ENCODE measurements at places on chromosomes 1 and 21.

- no peak for DNase-seq
Observed at GRCh38 chr1:60279798-60280197, 206.2 kb upstream of the C1orf87 start.

- no peak for DNase-seq
Observed at GRCh38 chr1:202616355-202616915, 93.8 kb downstream of the SYT2 start.

DNA sequence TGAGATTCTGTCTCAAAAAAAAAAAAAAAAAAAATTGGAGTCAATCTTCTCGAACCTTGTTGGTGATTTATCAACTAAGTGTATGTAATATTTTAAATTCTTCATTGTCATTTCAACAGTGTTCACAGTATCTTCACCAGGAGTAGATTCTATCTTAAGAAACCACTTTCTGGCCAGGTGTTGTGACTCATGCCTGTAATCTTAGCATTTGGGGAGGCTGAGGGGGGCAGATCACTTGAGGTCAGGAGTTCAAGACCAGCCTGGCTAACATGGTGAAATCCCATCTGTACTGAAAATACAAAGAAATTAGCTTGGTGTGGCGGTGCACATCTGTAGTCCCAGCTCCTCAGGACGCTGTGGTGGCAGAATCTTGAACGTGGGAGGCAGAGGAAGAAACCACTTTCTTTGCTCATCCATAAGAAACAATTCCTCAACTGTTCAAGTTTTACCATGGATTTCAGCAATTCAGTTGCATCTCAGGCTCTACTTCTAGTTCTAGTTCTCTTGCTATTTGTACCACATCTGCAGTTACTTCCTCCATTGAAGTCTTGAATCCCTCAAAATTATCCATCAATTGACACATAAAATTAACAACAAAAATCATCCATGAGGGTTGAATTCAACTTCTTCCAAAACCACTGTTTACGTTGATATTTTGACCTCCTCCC lies 30.4 kb upstream of the EYA3 start:
- DNase-seq: no peak

GRCh38 chr1:231679109-231679508 lies 52.5 kb downstream of the DISC1 start:
- DNase-seq: no peak

- DNase-seq: no peak
Observed at GRCh38 chr1:76625886-76626678, 241.2 kb upstream of the ST6GALNAC5 start.

GRCh38 chr1:9346566-9346965 lies 53.9 kb downstream of the SPSB1 start:
- no peak for DNase-seq

- DNase-seq: peak; percentile 13
Observed at GRCh38 chr1:223153177-223154119, 10.4 kb upstream of the TLR5 start.

GRCh38 chr1:236893626-236894545 lies 98.8 kb downstream of the MTR start:
- DNase-seq: no peak

DNA sequence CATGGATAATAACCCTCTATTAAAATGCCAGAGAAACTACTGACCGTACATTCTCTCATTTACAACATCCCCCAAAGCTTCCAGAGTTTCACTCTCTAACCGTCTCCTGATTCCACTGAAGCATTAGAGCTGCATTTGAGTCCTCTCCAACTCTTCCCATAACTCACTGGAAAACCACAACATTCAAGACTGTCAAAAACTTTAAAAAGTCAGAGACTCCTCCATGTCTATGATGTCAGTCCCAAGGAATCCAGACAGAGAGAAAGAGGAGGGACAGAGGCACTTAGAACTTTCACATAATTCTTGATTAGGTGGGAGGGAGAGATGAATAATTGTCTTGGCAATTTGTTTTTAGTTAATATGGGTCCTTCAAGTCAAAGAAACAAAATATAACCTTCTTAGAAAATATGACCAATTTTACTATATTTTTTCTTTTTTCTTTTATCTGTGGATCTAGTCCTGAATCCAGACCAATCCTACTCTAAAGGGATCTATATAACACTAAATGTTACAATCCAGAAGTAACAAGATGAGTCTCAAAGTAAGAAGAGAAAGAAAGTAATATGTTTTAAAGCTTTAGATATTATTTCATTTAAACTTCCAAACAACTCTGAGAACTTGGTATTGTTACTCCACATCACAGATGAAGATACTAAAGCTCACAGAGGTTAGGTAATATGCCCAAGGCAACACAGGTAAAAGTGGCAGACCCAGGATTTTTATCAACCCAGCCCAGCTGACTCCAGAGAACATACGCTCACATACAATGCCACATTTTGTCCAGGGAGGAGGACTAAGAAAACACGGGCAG lies 23.8 kb downstream of the OTUD7B start:
- DNase-seq: no peak

DNA sequence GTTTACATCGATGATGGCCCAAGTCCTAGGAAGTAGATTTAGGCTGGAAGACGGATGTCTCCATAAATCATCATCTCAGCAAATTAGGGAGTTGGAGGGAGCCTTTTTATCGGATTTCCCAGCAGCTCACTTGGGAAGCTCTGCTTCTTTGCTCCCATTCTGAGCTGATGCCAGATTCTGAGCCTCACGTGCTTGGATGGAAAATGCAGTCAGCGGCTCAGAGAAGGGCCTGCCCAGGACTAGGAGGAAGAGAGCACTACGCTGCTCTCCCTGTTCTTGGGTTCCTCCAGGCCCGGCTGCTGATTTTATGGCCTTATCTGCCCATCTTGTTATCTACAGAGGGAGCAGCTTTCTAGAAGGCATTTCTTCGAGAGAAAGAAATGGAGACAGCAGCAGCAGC lies 42.0 kb downstream of the UBIAD1 start:
- no peak for DNase-seq

DNA sequence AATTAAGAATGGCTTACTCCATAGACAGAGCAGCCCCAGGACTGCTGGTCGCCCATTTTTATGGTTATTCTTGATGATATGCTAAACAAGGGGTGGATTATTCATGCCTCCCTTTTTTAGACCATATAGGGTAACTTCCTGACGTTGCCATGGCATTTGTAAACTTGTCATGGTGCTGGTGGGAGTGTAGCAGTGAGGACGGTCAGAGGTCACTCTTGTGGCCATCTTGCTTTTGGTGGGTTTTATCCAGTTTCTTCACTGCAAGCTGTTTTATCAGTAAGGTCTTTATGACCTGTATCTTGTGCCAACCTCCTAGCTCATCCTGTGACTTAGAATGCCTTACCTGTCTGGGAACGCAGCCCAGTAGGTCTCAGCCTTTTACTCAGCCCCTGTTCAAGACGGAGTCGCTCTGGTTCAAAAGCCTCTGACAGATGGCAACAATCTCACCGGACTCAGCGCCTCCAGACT lies 5.2 kb upstream of the AGPAT3 start:
- no peak for DNase-seq

GRCh38 chr1:70685300-70686286 lies 274.5 kb downstream of the CTH start:
- DNase-seq: peak; percentile 79

DNA sequence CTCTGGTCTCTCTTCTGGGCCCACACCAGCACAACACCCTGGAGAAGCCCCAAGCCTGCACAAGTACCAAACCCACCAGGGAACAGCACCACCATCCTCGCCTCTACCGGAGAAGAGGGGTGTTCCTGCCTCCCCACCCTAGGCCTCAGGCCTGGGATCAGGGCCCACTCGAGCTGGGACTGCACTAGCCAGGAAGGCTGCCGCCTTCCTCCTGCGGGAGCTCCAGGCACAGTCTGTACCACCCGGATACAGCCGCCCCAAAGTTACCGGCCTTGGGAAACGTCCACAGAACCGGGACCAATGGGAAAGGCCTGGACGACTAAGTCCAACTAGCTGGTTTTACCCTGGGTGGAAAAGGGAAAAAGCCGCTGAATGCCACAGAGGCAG lies 3.4 kb downstream of the TAL1 start:
- no peak for DNase-seq

DNA sequence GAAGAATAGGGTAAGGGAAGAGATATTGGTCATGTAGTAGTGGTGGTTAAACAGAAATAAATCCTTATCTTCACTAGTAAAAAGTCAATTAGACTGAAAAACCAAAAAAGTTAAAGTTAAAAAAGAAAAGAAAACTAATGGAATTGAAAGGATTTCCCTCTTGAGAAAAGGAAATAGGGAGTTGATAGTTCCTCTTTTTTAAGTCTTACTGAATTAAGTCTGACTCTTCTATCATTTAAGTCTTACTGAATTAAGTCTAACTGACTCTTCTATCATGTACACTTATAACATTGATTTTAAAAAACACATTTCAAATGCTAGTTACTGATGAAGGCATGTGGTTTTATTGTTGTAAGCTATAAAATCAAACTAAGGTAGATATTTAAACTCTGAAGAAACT lies 49.5 kb upstream of the TENT5C start:
- DNase-seq: no peak

GRCh38 chr1:12296623-12297022 lies 66.8 kb downstream of the VPS13D start:
- no peak for DNase-seq

- no peak for DNase-seq
Observed at GRCh38 chr1:203676455-203676854, 49.8 kb downstream of the ATP2B4 start.

DNA sequence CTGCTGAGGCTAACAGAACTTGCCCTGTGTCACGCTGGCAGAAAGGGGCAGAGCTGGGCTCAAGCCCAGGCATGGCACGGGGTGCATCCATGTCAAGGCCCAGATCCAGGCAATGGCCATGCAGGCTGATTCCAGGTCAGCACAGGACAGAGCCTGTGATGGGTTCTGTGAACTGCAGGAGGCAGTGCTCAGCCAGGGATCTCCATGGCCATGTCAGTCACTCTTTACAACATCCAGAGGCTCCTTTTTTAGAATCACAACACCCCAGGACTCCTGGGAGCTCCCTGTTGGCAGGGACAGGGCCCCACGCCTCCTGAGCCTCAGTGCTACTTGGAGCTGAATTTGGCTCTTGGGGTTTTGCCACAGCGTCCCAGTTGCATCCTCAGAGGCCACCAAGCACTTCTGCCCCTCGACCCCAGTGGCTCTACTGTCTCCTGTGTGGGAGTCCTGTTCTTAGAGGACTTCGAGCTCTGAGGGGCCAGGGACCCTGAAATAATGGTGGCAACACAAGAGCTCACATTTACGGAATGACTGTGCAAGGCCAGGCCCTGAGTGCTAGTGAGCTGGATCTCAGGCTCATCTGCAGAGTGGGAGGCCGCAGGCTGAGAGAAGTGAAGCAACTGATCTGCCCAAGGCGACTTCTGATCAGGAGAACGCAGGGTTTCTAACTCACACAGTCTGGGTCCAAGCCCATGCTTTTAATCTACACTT lies 211.5 kb downstream of the TRABD2B start:
- no peak for DNase-seq

DNA sequence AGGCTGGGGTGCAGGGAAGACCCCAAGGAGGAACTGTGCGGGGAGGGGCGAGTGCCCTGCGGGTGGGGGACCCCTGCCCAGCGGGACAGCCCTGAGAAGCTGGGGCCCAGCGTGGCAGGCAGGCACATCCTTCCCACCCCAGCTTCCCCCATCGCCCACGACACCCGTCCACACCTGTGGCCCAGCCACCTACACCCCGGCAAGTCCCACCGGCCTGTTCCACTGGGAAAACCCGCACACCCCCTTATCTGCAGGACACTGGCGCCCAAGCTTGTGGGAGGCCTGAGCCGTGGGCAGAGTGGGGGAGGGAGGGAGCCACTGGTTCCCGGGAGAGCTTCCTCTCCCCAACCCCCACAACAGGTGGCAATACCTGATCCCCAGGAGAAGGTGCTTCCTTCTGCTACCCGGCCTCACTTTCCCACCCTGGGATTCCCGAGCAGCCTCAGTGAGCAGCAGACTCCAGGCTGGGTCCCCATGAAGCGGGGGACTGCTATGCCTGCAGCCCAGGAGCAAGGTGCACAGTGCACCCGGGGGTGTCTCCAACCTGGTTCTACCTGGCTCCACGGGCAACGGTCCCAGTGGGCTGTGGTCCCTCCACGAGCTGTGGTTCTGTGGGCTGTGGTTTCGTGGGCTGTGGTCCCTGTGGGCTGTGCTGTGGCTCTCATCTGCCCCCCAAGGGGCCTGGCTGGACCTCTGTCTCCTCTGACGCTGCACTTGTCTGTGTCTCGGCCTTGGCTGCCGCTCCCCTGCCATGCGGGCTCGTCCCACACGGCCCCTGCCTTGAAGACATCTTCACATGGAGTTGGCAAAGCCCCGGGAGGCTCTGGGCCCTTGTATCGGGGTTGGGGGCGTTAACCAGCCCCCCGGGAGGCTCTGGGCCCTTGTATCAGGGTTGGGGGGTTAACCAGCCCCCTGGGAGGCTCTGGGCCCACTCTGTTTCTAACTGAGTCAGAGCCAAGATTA lies 37.8 kb upstream of the POFUT2 start:
- DNase-seq: no peak

DNA sequence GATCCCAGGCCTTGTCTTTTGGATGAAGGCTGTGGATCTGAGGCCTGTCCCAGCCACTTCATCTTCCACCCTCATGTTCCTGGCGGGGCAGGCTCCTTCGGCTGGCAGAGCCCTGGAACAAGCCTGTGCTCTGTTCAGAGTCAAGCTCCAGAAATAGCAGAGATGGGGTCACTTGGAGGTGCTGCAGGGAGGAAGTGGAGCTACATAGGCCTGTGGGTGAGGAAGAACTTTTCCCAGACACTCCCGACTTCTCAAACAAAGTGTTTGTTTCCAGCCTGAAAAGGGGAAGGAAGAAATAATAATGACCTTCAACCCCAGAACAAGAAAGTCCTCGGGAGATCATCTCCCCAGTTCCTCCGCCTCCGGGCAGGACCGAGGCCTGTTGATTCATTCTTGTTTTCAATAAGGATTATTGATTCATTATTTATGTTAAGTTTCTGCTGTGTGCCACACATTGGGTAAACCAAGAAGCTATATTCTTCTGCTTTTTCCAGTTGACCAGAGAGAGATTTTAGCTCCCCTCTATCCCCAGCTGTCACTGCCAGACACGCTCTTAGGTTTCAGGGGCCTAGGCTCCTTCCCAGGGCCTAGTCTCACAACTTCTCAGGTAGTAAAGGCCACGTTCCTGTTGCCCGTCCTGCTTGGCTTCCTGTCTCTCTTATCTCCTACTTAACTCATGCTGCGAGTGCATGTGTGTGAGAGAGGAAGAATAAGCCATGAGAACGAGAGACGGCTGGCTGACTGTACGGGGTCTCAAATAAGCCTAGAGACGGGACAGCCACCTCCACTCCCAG lies 16.9 kb downstream of the IKBKE start:
- DNase-seq: no peak

- no peak for DNase-seq
Observed at GRCh38 chr21:43467785-43468184, 40.9 kb upstream of the SIK1 start.

- peak; percentile 49 for DNase-seq
Observed at GRCh38 chr1:214637722-214638458, 34.9 kb downstream of the CENPF start.

DNA sequence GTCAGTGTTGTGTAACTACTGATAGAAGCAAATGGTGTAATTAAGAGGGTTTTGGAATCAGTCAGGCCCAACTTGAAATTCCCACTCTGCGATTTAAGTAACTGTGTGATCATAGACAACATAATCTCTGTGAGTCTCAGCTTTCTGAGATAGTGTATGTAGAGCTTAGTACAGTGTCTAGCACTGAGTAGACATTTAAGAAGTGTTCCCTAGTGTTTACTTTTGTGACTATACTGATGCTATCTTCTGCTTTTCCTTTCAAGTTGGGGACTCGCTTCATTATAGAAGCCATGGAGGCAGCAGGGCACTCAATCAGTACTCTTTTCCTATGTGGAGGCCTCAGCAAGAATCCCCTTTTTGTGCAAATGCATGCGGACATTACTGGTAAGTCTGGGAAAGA lies 147.7 kb upstream of the HOOK1 start:
- no peak for DNase-seq
